Nephron progenitor cell (in vitro differentiated cells): ENCODE measurements at places on chromosomes 1 and 21.

DNA sequence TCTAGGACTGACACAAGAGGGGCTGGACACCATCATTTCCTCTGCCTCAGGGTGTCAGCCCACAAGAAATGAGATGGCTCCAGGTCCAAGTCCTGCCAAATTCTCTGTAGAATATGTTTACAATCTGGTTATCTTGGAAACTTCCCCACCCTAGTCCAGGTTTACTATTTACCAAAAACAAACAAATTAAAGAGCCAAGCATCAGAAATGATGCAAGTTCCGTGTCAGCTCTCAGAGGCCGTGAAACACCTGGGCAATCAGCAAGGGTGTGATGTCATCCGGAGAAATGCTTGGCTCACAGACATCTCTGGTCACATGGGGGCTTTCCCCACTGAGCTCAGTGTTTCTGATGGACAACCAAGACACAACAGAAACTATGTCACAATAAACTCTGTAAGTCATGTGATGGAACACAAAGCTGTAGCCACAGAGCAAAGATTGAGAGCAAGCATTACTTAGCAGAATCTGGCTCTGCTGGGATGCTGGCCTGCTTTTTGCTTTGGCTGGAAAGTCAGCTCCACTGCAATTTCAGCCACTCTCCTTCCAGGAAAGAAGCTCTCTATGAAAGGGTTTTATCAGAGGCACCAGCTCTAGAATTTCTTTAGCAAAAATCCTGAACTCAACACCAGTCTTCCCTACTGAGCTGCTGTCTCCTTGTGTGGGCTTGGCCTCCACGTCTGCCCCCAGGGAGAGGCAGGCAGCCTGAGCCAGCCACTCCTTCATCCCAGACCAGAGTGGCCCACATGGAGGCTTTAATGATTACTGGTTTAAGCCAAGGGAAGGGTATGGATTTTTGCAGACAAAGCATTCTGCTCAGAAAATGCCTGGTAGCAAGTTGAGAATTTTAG lies 55.9 kb downstream of the NENF start:
- H3K27ac ChIP-seq, result no peak overlapping the region
- H3K36me3 ChIP-seq, result no peaks in the 10 kb centered on the region
- DNase-seq, result no peak
- H3K4me1 ChIP-seq, result peaks cover 43% of the 10 kb centered on the region

DNA sequence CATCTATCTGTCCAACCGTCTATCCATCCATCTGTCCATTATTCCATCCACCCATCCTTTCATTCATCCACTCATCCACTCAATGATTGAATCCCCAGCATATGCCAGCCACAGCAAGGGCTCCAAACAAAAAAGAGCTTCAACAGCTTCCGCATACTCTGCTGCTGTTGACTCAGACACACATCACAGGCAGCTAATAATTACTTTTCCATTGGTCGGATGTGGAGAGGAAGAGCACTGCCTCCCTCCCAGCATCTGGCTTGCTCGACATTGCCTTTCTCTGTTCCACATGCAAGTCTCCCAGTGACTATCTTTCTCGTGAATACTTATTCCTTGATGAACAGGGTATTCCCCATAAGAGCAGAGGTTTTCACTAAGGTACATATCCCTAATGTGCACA lies 176.5 kb downstream of the HIVEP3 start:
- peak overlapping the region; percentile 1 for H3K27ac ChIP-seq
- H3K27me3 ChIP-seq, result peaks cover 26% of the 10 kb centered on the region
- no peaks in the 10 kb centered on the region for H3K36me3 ChIP-seq
- no peak overlapping the region for H3K4me3 ChIP-seq

DNA sequence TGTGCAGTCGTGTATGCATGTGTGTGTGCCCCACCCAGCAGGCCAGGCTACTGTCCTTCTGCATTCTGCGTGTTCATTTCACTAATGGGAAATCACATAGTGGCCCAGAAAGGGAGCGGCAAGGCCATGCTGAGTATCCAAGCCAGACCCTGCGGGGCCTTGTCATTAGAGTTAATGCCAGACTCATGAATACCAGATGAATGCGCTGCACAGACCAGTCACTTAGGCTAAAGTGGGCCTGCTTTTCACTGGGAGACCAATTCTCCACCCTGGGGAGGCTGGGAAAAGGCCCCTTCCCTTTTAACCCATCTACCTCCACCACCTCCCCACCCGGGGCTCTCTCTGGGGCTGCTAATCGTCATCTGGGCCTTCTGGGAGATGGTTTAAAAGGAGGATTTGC lies 17.0 kb upstream of the GRIK3 start:
- peaks cover 31% of the 10 kb centered on the region for H3K27me3 ChIP-seq
- no peaks in the 10 kb centered on the region for H3K36me3 ChIP-seq
- H3K4me3 ChIP-seq, result no peak overlapping the region
- H3K27ac ChIP-seq, result no peak overlapping the region

DNA sequence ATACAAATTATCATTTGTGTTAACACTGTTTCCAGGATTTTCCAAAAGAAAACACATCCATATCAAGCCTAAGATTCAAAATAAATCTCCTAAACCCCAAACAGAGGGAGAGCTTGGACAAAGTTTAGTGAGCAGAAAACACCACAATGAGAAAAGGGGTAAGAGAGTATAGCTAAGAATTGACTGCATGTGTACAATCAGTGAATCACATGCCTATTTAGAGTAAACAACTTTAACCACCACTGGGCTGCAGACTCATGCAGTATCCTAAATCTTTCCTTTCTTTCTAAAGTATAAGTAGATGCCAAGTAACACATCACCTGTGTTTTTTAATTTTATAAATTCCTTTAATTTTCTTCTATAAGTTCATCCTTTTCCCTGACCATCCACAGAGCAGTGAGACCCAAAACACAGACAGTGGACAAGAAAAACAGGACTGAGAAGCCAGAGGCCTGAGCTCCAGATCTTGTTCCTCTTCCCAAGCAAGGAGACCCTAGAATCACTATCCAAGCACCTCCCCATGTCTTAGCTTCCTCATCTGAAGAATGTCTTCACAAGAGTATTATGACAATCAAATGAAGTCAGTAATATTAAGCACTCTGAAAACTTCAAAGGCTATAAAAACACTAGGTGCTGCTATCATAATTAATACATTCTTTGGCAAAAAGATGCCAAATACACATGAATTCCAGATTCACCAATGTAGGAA lies 93.1 kb downstream of the VAV3 start:
- H3K36me3 ChIP-seq, result peaks cover 11% of the 10 kb centered on the region
- peaks cover 11% of the 10 kb centered on the region for H3K4me1 ChIP-seq
- no peak overlapping the region for H3K4me3 ChIP-seq
- DNase-seq, result no peak
- H3K27me3 ChIP-seq, result peaks cover 4% of the 10 kb centered on the region

DNA sequence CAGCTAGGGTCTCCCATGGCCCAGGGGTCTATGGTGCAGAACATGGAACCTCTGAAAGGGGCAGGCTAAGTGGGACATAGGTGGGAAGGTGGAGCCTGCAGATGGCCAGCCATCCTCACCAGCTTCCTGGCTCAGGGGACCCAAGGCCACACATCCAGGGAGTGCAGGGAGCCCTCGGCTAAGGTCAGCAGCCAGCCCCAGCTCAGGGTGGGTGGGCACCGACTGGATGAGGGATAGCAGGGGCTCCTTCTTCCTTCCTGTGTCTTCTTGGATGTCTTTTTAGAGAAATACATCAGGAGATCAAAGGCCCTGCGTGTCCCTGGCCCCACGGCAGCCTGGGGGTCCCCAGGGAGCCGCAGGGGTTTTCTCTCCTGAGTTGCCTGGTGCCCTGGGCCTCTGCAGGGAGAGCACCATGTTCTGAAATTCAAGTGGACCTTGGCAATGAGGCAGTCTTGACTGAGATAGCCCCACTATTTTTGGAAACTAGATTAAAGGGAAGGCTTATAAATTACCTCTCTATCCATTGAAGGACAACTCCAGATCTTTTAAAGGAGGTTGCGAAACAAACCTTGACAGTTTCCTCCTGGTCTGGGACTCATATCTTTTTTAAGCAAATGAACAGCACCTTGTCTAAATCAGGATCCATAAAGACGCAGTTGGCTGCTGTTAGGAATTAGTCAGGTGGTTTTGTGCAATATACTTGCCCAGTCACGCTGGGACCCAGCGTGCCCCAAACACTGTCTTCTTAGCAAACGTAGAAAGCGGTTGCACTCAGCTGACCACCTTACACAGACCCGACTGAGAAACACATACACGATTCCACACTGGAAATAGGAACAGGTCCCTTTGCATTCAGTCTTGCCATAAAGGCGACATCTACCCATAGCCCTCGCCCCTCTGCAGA lies 242.3 kb downstream of the TOMM20 start:
- no peak for DNase-seq
- H3K36me3 ChIP-seq, result no peaks in the 10 kb centered on the region
- H3K4me3 ChIP-seq, result no peak overlapping the region
- peaks cover 70% of the 10 kb centered on the region for H3K4me1 ChIP-seq
- H3K27ac ChIP-seq, result peak overlapping the region; percentile 86

GRCh38 chr1:100955322-100955721 lies 59.4 kb downstream of the SLC30A7 start:
- peaks cover 26% of the 10 kb centered on the region for H3K36me3 ChIP-seq
- peaks cover 25% of the 10 kb centered on the region for H3K4me1 ChIP-seq
- H3K27me3 ChIP-seq, result no peaks in the 10 kb centered on the region
- no peak overlapping the region for H3K4me3 ChIP-seq
- H3K27ac ChIP-seq, result no peak overlapping the region

- H3K27me3 ChIP-seq, result peaks cover 95% of the 10 kb centered on the region
- H3K4me1 ChIP-seq, result no peaks in the 10 kb centered on the region
- H3K36me3 ChIP-seq, result no peaks in the 10 kb centered on the region
- no peak overlapping the region for H3K27ac ChIP-seq
- no peak overlapping the region for H3K4me3 ChIP-seq
These were observed 797 bp upstream of the KCNJ9 start for GRCh38 chr1:160080381-160081100.

GRCh38 chr1:30777060-30777903 lies 19.7 kb upstream of the LAPTM5 start:
- DNase-seq, result no peak
- no peaks in the 10 kb centered on the region for H3K36me3 ChIP-seq
- peaks cover 21% of the 10 kb centered on the region for H3K27me3 ChIP-seq

GRCh38 chr1:87150143-87150542 lies 178.5 kb upstream of the LMO4 start:
- H3K4me1 ChIP-seq, result peaks cover 67% of the 10 kb centered on the region

DNA sequence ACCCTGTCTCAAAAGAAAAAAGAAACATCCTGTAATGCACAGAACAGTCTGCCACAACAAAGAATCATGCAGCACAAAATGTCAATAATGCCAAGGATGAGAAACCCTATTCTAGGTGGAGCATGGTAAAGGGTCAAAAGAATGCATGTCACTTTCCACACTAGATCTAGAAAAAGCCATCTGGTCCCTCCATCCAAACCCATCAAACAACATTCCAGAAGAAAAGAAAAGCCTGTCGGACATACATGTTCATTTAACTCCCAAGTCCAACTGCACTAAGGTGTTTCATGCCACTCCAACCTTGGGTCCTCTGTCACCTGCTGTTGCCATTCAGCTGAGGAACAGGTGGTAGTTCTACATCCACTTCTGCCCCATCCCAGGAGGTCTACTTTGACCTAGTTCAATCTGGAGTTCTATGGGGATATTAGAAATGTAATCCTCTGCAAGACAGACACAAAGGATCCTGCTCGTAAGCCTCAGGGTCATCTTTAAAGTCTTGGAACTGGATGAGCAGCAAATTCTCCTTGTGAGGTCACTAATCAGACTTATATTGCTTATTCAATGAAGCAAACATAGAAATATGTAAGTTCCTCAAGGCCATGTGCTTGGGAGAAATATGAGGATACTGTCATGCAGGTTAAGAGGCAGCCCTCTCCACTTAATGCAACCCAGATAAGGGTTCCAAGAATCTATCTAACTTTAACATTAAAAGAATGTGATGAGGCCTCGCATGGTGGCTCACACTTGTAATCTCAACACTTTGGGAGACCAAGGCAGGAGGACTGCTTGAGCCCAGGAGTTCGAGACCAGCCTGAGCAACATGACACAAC lies 3.7 kb downstream of the DEDD start:
- H3K27me3 ChIP-seq, result no peaks in the 10 kb centered on the region
- peaks cover 59% of the 10 kb centered on the region for H3K4me1 ChIP-seq
- peak overlapping the region; percentile 37 for H3K4me3 ChIP-seq
- DNase-seq, result no peak
- H3K36me3 ChIP-seq, result peaks cover 45% of the 10 kb centered on the region

DNA sequence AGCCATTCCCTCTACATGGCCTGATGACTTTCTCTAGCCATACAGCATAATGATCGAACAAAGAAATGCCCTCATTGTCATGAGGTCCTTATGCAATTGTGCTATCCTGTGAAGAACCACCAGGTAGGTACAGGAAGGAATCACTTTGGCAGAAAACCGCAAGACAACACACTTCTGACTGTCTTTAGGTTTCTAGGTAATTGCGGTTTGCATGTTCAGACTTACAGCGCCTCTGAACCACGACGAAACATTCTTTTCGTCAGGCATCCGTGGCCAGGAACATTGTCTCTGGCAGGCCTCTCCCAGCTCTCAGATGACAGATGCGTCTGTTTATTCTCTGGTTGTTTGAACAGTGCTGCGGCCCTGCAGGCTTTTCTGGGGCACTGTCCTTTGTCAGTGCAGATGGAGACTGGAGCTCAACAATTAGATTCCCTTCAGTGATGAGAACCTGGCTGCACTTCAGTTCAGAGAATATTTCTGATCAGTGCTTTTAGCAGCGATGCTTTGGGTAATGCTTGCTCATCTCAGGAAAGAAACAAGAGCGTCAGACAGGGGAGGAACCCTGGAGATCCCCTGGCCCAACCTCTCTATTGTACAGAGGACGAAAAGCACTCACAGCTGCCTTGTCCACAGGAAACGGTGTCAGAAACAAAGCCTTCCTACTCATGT lies 63.4 kb downstream of the B3GALT5 start:
- no peak for DNase-seq
- no peaks in the 10 kb centered on the region for H3K36me3 ChIP-seq
- peaks cover 6% of the 10 kb centered on the region for H3K27me3 ChIP-seq

DNA sequence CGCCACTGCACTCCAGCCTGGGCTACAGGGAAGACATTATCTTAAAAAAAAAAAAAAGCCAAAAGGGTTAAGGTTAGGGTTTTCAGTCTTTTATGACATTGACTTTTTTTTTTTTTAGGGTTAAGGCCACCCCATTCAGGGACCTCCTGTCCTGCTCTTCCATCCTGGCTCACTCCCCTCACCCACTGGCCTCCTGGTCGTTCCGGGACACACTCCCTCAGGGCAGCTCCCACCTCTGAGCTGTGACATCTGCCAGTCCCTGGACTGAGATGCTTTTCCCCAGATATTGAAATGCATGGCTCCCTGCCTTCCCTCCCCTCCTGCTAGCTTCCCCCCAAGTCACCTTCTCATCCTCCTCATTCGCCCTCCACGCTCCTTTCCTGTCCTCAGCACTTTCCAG lies 9.6 kb downstream of the PLEKHG5 start:
- no peak overlapping the region for H3K27ac ChIP-seq
- H3K4me1 ChIP-seq, result peaks cover 44% of the 10 kb centered on the region
- peaks cover 9% of the 10 kb centered on the region for H3K36me3 ChIP-seq
- H3K27me3 ChIP-seq, result peaks cover 35% of the 10 kb centered on the region

DNA sequence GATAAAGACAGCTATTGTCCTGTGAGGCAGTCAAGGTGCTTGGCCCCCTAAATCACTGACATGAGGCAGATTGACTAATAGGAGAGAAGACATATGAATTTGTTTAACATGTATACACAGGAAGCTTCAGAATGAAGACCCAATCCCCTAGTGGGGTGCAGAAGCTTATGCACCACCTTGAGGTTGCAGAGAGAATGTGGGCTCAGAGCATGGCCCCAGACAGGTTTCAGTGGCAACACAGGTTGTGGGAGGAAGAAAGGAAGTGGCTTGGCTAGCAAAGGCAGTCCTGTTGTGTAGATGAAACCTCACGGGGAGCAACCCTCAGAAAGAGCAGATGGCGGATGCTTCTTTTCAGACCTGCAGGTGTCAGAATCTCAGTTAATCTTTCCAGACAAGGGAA lies 37.0 kb upstream of the PARP1 start:
- H3K4me3 ChIP-seq, result no peak overlapping the region
- H3K27me3 ChIP-seq, result peaks cover 16% of the 10 kb centered on the region
- H3K27ac ChIP-seq, result no peak overlapping the region
- peaks cover 21% of the 10 kb centered on the region for H3K4me1 ChIP-seq
- DNase-seq, result no peak
